Neural progenitor cell (in vitro differentiated cells): ENCODE measurements at places on chromosomes 1 and 21.
A peak's percentile ranks its signal among the peaks of the same experiment; 100 is the strongest.

- DNase-seq, result no peak
These were observed 14.6 kb upstream of the C1orf105 start for GRCh38 chr1:172405912-172406311.

GRCh38 chr1:173507205-173507846 lies 30.2 kb downstream of the PRDX6 start:
- DNase-seq, result peak; percentile 41

GRCh38 chr1:200153277-200154055 lies 126.0 kb downstream of the NR5A2 start:
- no peak for DNase-seq

DNA sequence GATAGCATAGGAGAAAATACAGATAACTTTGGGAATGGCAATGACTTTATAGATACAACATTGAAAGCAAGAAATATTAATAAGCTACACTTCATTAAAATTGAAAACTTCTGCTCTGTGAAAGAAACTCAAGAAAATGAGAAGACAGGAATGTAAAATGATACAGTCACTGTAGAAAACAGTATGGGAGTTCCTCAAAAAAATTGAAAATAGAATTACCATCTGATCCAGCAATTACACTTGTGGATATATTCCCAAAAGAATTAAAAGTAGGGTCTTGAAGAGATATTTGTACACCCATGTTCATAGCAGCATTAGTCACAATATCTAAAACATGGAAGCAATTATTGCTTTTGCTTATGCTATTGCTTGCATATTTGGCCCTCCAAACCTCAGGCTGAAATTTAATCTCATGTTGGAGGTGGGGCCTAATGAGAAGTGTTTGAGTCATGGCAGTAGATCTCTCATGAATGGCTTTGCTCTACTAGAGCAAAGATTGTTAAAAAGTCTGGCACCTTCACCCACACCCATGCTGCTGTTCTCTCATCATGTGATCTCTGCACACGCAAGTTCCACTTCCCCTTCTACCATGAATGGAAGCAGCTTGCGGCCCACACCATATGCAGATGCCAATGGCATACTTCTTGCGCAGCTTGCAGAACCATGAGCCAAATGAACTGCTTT lies 15.3 kb upstream of the AHCYL1 start:
- no peak for DNase-seq

- DNase-seq, result no peak
These were observed 45.9 kb downstream of the LUZP1 start for GRCh38 chr1:23122796-23123195.

GRCh38 chr1:1173793-1174415 lies at the start of gene TTLL10:
Gene TTLL10 (plus strand): TSS chr1:1173880. CDS start chr1:1179216, 5,336 bp downstream.
- DNase-seq, result peak; percentile 69

GRCh38 chr1:91789273-91789997 lies 96.5 kb downstream of the TGFBR3 start:
- DNase-seq, result no peak

GRCh38 chr1:192311281-192311680 lies 5.5 kb upstream of the RGS21 start:
- no peak for DNase-seq

DNA sequence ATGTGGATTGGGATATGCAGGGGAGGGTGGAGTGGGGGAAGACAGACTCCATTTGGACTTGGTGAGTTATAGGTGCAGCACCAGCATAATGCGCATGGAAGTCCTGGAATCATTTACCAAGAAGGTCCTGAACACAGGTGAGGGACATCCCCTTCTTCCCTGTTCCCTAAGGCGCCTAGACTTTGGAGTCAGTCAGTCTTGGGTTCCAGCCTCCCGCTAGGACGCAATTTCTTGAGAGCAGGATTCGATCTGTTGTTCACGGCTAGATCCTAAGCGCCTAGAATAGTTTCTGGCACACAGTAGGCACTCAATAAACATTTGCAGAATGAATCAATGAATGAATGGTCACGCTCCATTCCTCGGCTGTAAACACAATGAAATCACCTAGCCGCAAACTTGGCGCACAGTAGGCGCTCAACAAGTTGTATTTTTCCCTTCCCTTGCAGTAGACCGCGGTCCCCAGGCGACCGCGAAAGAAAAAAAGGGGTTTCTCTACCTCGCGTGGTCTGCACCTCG lies 1.0 kb upstream of the AK4 start:
- no peak for DNase-seq

DNA sequence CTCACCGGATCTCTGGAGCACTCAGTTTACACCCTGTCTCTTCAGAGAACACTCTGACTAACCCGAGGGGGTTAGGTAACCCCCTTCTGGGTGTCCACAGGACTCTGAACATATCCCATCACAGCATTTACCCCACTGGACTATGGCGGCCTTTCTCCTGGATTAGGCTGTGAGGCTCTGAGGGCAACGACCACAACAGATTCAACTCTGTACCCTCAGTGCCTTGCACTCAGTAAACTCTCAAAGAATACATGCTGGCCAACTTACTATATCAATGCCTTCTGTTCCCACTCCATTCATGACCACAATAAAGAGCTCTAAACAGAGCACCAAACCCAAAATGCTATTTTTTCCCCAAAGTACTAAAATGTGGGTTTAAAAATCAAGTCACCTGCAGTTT lies 5.4 kb downstream of the MECR start:
- DNase-seq, result no peak

- DNase-seq, result no peak
These were observed 54.8 kb downstream of the TBX19 start for GRCh38 chr1:168335500-168335899.

GRCh38 chr1:99749504-99750347 lies 16.7 kb downstream of the FRRS1 start:
- no peak for DNase-seq
